ENCODE measurements at places on chromosomes 2 and 18.

DNA sequence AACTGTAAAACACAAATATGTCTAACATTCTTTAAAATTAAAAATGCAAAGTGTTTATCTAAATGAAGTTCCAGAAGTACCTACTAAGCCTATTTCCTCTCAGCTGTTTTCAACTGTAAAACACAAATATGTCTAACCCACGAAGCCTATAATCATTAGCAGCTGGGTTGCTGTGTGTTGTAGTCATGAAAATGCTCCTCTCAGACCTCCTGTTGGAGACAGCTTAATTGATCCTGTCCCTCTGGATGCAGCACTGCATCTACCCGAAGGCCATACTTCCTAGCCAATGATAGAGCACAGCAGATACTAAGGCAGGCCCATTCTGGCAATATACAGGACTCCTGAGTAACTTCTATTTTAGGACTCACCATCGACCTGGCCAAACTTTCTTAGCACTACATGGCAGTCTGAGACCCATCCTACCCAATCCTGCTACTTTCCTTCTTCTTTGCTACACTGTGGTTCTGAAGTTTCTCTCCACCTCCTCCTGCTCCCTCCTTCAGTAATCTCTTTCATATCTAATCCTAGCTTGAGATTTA lies 92.5 kb upstream of the RBBP8 start:
- no peak for DNase-seq

- no peak for DNase-seq
Measured at GRCh38 chr18:79912409-79912991, 39.0 kb downstream of the SLC66A2 start.

- DNase-seq: no peak
Measured at GRCh38 chr18:33282709-33283333, 157.7 kb downstream of the CCDC178 start.

- no peak for DNase-seq
Measured at GRCh38 chr2:190123956-190124355, 61.4 kb upstream of the MSTN start.

All from AML-193 (cell line).